ENCODE measurements at places on chromosomes 6 and 20. TPM values are rescaled to one million over a fixed set of nuclear protein-coding genes. Genes with fewer than 3 reads are reported as not detected.

- DNase-seq, result no peak
Measured at GRCh38 chr6:27888566-27888965, 23.6 kb downstream of the OR2B2 start.

GRCh38 chr6:41074692-41075436, 2.1 kb downstream of the NFYA start:
- DNase-seq, result no peak

The GJA1 gene
- 306 TPM for polyA plus RNA-seq

DNA sequence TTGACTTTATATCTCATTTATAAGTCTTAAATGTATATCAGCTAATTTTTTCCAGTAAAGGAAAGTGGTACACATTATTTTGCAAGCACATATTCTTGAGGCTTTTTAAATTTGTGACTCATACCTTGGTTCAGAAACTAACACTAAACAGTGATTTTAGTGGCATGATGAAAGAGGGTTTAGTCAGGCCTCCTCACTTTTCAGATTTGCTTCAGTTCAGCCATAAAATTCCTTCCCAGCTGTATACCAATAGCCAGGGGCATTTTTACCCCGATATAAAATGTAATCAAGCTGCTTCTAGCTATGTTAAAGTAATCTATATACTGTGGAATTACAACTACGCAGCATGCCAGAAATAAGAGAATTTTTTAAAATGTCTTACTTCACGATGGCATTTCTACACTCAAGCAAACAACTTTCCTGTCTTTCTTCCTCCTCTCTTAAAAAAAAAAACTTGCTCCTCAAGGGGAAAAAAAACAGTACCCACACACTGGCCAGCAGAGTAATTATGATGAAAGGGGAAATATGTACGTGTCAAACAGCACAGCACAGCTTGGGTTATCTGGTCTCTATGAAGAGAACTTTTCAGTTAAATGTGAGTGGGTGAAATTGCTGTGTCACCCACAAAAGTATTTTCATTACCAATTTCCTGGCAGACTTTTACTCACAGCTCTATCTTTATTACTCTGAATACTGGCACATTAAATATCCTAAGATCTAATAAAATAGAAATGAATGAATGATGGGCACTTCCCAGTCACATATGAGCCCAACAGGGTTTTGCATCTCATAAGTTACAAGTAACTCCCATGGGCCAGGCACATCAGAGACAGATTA, 244.8 kb upstream of the TENT5A start:
- no peak for DNase-seq

DNA sequence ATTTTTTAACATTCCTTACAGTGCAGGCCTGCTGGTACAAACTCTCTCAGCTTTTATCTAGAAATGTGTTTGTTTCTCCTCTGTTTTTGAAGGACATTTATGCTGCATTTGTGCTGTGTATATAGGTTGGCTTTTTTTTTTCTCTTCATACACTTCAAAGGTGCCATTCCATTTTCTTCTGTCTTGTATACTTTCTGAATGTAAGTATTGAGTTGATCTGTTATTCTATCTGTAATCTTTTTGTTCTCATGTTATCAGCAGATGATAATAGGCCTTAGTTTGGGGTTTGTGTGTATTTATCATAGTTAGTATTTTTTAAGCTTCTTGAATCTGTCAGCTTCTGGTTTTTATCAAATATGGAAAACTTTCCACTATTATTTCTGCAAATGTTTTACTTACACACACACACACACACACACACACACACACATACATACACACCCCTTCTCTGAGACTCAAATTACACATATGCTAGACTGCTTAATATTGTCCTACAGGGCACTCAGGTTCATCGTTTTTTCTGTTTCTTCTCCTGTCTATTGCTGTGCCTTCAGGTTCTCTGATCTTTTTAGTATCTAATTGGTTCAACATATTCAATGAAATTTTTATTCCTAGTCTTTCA, 74.6 kb downstream of the RPP40 start:
- no peak for DNase-seq

The FAM83C gene
- not detected for polyA plus RNA-seq
